ENCODE measurements at places on chromosomes 5 and 9.

GRCh38 chr9:125343518-125344275 lies 82.1 kb downstream of the GAPVD1 start:
- no peak for DNase-seq

DNA sequence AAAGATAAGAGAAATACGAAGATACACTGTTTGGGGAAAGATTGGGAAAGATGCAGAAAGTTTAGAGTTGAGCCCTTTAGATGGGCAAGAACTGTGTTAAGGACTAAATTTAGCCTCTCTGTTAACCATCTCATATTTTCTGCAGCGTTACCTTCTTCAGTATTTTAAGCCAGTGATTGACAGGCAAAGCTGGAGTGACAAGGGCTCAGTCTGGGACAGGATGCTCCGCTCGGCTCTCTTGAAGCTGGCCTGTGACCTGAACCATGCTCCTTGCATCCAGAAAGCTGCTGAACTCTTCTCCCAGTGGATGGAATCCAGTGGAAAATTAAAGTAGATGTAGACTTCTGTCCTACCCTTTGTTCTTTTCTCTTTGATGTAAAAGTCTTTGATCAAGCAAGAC lies 26.4 kb upstream of the LNPEP start:
- no peak for DNase-seq

DNA sequence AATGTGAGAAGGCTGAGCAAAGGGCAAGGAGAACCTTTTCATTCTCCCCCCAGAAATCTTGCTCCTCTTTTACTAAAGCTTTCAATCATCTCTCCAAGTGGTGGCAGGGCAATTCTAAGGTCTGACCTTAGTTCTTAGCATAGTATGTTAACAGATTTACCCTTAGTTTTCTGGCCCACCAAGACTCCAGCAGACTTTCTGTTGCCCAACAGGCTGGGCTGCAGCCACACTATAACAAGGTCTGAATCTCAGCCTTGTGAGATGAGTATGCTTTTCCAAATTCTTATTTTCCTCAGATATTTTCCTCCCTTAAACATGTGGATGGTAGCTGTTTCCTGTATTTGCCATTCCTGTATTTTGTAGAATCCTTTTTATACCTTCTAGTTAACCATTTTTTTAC lies 69.5 kb downstream of the NIPBL start:
- no peak for DNase-seq

- DNase-seq, result peak; percentile 15
Measured at GRCh38 chr5:90406466-90406865, 3.1 kb downstream of the CETN3 start.

GRCh38 chr5:153774686-153775085 lies 264.0 kb downstream of the FAM114A2 start:
- DNase-seq, result no peak

- no peak for DNase-seq
Measured at GRCh38 chr5:38531518-38531917, 24.9 kb downstream of the LIFR start.

DNA sequence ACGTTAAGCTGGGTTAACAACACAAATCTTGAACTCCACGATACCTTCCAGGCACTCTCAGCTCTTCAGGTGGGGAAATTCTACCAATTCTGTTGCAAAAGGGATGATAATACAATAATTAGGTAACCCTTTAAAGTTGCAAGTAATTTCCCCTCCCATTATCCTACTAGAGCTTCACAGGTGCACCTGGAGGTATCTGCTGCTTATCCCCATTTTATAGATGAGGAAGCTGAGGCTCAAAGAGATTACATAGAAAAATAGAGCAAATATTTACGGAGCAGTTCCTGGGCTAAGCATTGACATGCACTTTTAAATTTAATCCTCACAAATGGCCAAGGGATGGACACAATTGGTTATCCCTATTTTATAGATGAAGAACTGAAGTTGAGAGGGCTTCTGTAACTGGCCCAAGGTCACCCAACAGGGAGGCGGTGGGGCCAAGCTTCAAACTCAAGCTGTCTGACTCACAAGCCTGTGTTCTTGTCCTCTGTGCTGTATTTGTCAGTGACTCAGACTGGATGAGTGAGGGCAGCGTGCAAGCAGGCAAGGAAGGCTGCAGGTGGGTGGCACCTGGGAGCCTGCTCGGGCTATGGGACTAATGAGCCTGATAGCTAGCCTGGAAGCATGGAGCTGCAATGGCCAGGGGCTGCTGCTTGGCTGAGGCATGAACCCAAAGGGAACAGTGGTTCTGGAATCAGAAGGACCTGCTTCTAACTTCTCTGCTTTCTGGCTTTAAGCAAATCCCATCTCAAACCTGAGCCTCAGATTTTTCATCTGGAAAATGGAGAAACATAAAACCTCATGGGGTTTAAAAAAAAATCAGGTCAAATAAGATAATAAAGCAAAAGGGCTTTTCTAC lies 105.5 kb downstream of the PDE6A start:
- DNase-seq, result no peak

Measured in SW 1271 (cell line).